CD4-positive, alpha-beta T cell treated with Interferon gamma for 1 hour (primary cell): ENCODE measurements at places on chromosomes 12 and 14.

DNA sequence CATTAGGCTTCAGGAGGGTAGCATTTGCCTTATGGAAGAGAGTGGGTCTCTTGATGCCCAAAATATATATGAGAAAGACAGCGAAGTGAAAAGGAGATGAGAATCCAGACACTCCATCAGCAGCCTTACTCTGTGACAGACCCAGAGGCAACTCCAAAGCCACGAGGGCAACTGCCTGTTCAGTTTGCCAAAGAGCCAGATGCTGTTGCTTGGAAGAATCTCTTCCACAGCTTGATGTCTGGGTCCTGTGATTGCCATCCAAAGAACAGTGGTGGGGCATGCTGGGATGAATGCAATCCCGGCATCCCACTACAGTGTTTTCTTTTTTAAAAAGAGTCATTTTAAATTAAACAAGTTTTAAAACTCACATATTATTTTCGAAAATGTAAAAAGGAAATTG is 10.9 kb upstream of the OTX2 start:
- DNase-seq: no peak

DNA sequence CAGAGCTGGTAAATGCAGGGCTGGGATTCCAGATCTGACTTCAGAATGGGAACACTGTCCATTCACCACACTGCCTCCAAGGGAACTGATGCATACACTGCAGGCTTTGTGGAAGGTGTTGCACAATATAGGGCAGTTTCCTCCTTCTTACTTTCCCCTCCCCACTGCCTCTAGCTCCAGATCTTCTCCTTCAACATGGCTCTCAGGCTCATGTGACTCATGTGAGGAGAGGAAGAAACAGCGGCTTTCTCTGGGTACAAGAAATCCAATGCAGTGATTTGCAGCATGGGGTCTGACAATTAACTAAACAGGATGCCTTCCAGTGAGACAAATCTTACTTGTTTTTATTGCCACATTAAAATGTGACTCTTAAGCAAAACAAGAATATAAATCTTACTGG is 447.6 kb upstream of the CCDC196 start:
- no peak for DNase-seq

DNA sequence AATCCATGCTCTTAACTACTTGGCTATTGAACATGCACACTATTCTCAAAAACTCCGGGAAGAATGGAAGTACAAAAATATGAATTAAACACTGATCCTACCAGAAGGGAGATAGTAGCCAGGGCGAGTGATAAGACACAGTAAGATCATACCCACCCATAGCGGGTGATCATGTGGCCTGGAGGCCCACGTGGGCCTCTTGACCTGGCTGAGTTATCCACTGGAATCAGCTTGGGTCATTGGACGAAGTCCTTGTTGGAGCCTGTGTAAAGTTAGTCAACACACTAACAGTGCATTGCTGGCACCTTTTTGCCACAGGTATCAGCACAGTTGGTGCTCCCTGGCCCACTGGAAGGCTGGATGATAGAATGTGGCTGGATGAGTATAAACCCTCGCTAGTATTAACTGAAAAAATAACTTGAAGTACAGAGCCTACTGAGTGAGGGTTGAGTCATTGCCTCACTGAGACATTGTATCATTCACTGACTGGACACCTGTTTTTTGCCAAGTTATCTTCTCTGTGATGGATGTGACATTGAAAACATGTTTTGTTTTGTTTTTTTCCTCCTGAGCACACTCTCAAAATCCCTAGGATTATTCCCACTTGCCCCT is 149.2 kb upstream of the FUT8 start:
- DNase-seq: no peak

- no peak for DNase-seq
Observed at GRCh38 chr12:2287151-2287550, 234.4 kb downstream of the CACNA1C start.

DNA sequence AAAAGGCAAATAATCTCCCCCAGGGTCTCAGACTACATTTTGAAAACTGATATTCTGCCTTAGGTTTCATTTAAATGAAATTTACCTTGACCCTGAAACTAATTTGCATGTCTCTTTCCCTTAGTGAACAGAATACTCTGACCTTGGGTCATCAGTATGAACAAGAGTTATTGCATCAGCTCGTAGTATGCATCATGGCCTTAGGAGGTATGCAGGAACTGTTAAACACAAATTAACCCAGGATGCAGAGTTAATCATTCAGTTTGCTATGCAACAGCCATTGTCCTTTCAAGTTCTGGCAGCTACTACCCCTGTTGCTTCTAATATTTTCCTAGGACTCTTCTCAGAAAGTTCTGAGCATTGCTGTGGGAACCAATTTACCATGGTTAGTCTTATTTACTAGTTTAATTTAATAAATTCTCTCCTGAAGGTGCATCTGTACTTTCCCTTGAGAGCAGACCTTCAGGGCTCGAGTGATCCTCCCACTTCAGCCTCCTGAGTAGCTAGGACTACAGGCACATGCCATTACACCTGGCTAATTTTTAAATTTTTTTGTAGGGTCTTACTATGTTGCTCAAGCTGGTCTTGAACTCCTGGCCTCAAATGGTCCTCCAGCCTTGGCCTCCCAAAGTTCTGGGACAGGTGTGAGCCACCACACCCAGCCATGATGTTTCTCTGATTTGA is 126.7 kb downstream of the TTC6 start:
- no peak for DNase-seq
